ENCODE measurements at places on chromosomes 7 and 10. TPM values are rescaled to one million over a fixed set of nuclear protein-coding genes. Genes with fewer than 3 reads are reported as not detected.

TRIM50 gene
- total RNA-seq: not detected

TDRD1 gene
- not detected for total RNA-seq

TMEM139 gene
- total RNA-seq: 1.2 TPM

SMKR1 gene
- 13.3 TPM for total RNA-seq

TFPI2 gene
- 271 TPM for total RNA-seq

GAD2 gene
- total RNA-seq: not detected

ACTR1A gene
- total RNA-seq: 99.1 TPM

CHAT gene
- total RNA-seq: not detected

CC2D2B gene
- total RNA-seq: not detected

SOSTDC1 gene
- not detected for total RNA-seq

GRID1 gene
- 0.38 TPM for total RNA-seq

Measured in A549 treated with DMSO at 1 μM for 4 hours (cell line).